Activated CD4-positive, alpha-beta T cell treated with anti-CD3 and anti-CD28 coated beads for 4 hours (primary cell): ENCODE measurements at places on chromosomes 12 and 14.

- no peak for DNase-seq
Measured at GRCh38 chr12:96425321-96425720, 25.1 kb upstream of the CDK17 start.

GRCh38 chr14:89589400-89590118 is 172.5 kb upstream of the FOXN3 start:
- no peak for DNase-seq

DNA sequence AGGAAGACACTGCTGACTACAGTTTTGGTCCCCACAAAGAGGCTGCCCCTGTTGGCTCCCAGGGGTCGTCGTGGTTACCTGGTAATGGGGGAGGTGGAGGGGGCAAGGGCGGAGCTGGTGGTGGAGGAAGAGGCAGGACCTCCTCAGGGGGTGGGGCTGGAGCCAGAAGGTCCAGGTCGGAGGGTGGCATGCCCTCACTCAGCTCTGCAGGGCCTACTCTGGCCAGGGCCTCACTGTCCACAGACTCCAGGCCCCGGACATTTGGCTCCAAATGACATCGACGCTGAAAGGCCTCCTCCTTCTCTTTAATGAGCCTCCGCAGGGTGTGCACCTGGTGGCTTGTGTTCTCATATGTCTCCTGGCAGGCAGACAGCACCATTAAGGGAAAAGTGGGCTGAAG is 28.5 kb downstream of the PRPF40B start:
- no peak for DNase-seq

DNA sequence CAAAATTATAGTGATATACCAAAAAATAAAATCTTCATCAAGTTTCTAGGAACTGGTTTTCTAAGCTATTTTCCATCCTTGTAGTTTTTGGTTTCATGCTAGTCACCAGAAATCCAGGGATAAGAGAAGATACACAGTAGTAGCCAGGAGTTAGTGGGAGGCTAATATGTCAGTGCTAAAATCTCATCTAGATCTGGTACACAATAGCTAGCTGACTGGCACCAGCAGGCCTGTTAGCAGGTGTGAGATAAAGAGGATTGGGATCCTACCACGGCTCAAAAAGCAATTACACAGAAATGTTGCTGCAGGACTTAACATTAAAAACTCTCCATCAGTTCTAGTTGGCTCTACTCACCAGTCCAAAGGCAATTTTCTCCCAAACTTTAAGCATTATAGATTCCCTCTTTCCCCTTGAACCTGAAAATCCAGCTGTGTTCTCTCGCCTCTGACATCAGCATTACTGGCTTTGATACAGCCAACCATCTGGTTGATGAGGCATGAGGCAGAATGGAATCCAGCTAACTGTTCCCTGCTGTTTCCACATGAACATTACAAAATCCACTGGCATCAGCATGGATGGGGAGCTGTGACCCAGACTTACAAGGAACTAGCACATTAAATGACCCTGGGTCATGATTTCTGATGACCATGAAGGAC is 41.8 kb upstream of the CCDC196 start:
- DNase-seq, result no peak

DNA sequence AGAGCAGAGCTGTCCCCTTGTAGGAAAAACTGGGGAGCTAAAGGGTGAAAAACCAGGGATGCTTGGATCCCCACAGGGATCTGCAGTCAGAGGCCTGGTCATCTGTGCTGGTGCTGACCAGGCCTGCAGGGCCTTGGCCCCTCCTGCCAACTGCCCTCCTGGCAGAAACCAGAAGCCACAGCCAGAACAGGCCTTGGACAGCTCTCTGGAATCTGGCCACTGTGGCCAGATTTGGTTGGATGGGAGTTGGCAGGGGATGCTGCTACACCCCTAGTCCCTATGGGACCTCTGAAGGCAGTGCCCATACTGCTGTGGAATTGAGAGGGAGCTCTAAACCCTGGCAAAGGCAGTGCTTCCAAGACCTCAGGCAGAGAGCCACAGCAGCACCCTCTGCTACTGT is 9.2 kb upstream of the GPX2 start:
- no peak for DNase-seq

DNA sequence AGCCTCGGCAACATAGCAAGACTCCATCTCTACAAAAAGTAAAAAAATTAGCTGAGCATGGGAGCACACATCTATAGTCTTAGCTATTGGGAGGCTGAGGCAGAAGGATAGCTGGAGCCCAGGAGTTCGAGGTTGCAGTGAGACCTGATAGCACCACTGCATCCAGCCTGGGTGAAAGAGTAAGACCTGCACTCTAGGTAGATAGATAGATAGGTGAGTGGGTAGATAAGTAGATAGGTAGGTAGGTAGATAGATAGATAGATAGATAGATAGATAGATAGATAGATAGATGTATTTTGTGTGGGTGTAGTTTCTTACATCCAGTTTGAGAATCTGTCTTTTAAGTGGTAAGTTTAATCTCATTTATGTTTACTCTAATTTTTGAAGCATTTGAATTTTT is 72.8 kb downstream of the IFT81 start:
- no peak for DNase-seq

GRCh38 chr14:102826161-102826560 is 48.9 kb downstream of the TRAF3 start:
- DNase-seq, result no peak

GRCh38 chr14:55771242-55771981 is 191.4 kb downstream of the KTN1 start:
- DNase-seq, result no peak

DNA sequence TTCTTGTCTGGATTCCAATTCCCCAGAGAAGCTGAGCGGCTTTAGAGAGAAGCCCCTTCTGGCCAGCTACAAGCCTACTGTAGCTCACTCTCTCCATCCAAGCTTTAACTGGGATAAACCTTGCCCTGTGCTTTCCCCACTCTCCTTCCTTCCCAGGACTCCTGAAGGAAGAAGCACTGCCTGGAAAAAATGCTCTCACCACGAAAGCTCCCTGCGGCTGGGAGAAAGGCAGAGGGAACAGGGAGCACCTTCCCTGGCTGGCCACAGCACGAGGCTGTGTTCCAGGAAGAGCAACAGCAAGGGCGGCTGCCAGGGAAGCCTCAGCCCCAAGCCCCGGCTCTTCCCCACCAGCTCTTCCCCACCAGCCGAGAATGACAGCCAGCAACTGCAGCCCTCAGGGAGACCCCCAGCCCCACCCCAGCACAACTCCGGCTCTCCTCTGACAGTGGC is 40.8 kb upstream of the PNMA1 start:
- no peak for DNase-seq

DNA sequence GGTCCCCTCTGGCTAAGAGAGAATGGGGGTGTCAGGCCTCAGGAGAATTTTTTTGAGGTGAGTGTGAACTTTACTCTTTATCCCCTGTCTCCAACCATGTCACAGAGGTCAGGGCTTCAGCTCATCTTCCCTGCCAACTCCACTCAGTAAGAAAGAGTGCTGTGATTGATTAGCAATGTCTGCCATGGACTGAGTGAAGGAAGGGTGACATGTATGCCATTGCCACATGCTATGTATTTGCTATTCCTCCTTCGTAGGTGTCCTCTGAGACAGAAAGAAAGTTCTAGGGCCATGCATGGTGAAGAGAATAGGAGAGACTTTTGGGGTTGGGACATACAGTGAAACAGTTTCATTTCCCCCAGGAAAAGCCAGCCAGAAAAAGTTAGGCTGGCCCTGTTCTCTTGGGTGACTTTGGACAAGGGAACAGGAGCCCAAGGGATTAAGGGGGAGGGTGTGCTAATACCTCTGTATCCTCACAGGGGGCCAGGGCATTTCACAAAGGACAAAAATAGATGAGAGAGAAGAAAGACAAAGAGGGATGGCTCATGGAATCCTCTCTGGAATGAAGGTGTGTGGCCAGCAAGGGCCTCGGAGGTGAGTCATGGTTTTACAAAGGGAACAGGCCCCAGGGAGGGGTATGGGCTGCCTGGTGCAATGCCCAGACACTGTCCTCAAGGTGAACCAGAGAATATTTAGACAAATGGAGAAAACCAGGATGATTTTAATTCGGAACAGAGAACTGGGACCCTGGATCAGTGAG is 13.9 kb upstream of the MYL2 start:
- DNase-seq, result no peak

DNA sequence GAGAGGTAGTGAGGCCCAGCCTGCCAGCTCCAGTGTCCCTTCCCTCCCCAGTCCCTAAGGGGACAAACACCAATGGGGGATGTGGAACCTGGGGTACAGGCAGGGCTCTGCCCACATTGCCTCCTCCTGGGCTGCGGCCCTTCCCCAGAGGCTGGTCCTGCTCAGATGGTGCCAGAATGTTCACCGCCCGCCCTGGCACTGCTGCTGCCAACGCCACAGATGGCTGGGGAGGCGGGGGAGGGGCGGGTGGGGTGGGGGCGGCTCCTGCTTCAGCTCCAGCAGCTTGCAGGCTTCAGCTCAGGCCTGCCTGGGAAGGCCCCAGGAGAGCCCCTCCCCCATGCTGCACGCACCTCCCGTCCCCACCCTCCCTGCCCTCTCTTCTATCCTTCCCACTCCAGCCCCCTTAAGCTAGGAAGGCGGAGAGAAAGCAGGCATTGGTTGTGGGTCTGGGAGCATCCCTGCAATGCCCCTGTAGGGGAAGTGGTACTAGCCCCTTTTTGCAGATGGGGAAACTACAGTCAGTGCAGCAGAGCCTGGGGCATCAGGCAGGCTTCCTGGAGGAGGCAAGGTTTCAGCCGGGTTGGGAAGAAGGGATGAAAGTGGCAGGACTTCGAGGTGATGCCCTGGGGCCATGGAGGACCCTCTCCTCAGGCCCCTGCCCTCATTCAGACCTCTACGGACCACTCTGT is 2.0 kb upstream of the BEGAIN start:
- no peak for DNase-seq

GRCh38 chr14:104149617-104150135 is 11.3 kb downstream of the KIF26A start:
- no peak for DNase-seq

GRCh38 chr14:73719791-73720190 is 5.6 kb upstream of the PNMA1 start:
- DNase-seq, result no peak

DNA sequence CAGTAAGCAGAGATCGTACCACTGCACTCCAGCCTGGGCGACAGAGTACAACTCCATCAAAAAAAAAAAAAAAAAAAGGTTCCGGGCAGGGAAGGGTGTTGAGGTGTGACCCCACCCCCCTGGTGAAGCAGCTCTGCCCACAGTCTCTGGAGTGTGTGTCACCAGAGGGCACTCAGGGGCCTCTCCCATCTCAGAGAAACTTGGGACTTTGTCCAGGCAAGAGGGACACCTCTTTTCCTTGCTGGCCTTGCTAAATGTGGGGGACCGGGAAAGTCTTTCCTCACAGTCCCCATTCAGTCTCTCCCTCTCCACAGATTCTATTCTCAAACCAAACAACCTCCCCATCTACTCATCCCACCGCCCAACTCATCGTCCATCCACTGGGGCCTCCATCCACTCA is 43.6 kb downstream of the RFLNA start:
- DNase-seq, result no peak

GRCh38 chr14:94583557-94583956 is 2.3 kb downstream of the SERPINA5 start:
- DNase-seq, result no peak
